ENCODE measurements at places on chromosomes 5 and 9.

DNA sequence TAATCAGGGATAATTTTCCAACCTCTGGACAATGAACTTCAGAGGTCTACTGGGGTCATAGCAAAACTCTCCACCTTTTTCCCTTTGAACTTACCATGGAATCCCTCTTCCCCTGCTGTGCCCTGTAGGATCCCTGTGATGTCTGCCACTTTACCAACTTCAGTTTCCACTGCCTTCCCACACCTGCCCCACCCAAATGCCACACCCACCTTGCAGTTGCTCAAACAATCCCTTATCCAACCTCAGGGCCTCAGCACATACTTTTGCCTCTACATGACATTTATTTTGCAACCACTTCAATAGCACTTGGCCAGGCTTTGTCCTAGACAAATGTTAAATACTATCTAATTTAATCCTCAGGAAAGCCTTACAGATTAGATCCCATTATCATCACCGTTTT, 463.7 kb upstream of the WWC1 start:
- no peak for DNase-seq

- no peak for DNase-seq
These were observed 121.7 kb upstream of the SEMA6A start for GRCh38 chr5:116696366-116696765.

GRCh38 chr5:146342882-146343865, 4.5 kb downstream of the POU4F3 start:
- DNase-seq = no peak

- peak; percentile 78 for DNase-seq
These were observed 5.9 kb upstream of the CFAP90 start for GRCh38 chr5:7856855-7857254.

DNA sequence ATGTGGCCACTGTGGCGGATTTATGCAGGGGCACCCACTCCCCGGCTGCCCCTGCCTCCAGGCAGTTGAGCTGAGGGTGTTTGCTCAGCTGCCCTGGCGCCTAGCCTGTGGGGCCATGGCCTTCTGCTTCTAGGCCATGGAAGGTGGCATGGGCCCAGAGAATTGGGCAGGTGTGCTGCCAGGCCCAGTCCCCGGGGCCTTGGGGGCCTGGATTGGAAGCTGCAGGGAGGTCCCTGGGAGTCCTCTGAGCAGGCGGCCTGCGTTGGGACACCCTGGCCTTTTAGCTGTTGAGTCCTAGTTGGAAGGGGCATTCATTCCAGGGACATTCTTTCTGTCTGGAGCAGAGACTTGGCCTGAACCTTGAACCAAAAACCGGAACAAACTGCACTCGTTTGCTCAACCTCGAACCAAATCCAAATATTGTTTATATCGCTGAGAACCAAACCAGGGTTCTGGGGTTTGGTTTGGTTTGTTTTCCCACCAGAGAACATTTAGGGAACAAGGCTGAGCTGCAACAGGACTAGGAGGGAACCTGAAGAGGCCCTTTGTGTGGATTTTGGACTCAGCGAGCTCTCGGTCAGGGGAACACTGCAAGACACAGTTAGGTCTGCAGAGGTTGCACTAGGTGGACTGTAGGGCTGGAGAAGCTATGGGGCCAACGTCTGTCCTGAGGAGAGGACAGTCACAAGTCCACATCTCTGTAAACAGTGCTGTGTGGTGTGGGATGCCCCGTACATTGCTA, 116.8 kb downstream of the BOD1 start:
- no peak for DNase-seq

- no peak for DNase-seq
These were observed 55.3 kb upstream of the EXOC3 start for GRCh38 chr5:387491-388265.

DNA sequence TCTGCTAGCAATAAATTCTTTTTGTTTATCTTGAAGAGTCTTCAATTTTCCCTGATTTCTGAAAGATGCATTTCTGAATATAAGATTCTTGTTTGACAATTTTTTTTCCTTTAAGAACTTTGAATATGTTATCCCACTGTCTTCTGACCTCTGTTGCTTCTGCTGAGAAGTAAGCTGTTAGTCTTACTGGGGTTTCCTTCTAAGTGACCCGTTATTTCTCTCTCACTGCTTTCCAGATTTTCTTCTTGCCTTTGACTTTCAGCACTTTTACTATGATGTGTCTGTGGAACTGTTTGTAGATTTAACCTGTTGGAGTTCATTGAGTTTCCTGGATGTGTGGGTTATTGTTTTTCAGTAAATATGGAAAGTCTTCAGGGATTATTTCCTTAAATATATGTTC, 205.3 kb upstream of the NFIL3 start:
- no peak for DNase-seq

DNA sequence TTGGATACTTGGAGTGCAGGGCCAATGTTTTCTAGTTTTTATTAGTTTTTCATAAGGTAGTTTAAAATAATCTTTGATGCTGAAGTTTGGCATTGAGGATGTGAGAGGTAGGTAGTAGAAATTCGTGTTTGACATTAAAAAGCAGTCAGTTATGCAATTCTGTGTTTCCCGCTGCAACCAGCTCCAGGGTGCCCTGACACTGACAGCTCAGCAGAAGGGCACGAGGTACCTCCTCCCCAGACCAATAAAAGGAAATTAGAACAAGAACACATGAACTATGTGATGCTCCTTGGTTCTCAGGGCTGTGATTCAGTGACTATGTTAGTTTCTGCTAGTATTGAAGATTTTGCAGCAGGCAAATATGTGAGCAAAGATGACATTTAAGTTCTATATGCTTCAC, 40.2 kb downstream of the NSUN2 start:
- DNase-seq = no peak

All from midbrain (tissue), 1 donor.